T-helper 2 cell (primary cell): ENCODE measurements at places on chromosomes 4 and X.
A peak's percentile ranks its signal among the peaks of the same experiment; 100 is the strongest.

DNA sequence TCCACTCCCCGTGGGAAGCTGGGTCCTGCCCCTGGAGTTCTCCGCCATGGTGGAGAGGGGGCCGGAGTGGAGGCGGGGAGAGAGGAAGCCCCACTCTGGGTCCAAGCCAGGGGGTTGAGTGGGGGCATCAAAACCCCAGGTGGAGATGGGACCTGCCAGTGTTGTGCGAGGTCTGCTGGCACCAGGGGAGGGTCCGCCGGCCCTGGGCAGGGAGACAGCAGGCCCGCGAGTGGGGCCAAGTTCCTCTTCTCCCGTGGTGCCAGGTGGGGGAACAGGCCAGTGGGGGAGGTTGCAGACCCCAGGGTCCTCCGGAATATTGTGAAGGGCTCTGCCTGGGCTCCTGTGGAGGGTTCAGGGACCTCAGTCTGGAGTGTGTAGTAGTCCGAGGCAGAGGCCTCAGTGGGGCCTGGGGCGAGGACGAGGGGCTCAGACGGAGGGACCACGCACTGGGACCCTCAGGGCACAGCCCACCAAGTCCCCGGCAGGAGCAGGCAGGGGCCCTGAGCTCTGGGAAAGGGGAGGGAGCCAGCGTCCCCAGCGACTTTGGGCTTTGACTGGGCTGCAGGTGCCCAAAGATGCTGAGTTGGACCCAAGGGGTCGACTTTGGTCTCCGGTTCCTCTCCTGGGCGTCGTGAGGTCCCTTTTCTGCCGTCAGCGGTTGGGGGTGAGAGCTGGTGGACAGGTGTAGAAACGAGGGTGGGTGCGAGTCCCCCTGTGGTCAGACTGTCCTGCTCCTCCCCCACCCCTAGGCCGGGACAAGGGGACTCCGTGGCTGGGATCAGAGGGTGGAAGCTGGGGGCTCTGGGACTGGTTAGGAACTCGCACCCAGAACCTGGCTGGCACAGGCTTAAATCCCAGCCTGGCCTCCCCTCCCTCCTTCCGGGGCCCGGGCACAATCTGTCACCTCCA, 43.8 kb upstream of the NKX1-1 start:
- no peak for DNase-seq

- peak; percentile 99 for DNase-seq
Measured at GRCh38 chrX:48937054-48937907, 18.5 kb upstream of the PIM2 start.

DNA sequence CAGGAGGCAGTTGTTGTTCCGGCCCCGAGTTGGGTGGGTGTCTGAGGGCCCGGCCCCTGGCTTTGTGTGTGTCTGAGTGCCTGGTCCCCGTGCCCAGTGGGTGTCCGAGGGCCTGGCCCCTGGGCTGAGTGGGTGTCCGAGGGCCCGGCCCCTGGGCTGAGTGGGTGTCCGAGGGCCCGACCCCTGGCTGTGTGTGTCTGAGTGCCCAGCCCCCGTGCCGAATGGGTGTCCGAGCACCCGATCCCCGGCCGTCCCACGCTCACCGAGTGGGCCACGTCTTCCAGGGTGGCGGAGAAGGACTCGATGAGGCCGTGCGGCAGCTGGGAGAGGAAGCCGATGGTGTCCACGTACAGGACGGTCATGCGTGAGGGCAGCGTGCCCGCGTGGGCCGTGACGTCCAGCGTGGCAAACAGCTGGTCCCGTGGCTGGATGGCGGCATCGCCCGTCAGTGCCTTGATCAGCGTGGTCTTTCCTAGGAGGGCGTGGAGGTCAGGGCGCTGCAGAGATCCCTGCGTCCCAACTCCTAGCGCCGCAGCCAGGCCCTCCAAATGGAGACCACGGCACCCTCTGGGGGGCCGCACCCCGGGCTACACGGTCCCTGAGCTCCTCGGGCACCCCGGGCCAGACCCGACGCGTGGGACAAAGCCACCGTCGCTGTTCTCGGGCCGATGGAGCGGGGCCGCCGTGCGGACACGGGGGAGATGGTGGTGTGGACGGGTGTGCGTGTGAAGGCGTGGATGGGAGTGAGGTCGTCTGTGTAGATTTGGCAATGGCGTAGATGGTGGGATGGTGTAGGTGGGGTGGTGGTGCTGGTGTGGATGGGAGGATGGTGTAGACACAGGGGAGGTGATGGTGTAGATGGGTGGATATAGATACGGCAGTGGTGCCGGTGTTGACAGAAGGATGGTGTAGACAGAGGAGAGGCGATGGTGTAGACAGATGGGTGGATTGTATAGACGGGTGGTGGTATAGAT, 7.2 kb downstream of the GTPBP6 start:
- DNase-seq, result no peak

DNA sequence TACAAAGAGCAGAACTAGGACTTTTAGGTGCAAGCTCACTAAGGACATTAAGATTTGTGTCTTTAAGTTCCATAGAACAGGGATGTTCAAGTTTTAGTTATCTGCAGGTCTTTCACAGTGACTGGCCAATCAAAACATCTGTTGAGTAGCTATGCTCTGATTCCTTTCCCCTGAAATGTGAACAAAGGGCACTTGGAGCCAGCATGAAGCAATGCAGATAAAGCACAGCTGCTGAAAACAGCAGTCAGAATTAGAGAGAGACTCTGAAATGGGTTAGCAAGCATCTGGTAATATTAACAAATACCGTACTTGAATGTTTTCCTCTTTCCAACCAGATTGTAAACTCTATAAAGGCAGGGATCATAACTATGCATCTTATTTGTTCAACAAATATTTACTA, 276.9 kb downstream of the RAB28 start:
- no peak for DNase-seq

GRCh38 chr4:54228056-54228527, 1.0 kb upstream of the PDGFRA start:
- DNase-seq, result peak; percentile 42

DNA sequence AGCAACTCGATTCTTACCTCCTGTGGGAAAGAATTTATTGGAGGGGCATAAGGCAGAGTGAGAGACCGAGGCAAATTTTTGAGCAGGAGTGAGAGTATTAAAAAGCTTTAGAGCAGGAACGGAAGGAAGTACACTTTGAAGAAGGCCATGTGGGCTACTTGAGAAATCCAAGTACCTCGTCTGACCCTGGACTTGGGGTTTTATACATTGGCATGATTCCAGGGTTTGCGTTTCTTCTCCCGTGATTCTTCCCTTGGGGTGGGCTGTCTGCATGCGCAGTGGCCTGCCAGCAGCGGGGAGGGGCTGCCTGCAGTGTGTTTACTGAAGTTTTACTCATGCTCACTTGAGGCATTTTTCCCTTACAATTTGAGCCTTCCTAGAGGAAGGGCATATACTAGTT, 3.4 kb downstream of the GALNT7 start:
- no peak for DNase-seq

DNA sequence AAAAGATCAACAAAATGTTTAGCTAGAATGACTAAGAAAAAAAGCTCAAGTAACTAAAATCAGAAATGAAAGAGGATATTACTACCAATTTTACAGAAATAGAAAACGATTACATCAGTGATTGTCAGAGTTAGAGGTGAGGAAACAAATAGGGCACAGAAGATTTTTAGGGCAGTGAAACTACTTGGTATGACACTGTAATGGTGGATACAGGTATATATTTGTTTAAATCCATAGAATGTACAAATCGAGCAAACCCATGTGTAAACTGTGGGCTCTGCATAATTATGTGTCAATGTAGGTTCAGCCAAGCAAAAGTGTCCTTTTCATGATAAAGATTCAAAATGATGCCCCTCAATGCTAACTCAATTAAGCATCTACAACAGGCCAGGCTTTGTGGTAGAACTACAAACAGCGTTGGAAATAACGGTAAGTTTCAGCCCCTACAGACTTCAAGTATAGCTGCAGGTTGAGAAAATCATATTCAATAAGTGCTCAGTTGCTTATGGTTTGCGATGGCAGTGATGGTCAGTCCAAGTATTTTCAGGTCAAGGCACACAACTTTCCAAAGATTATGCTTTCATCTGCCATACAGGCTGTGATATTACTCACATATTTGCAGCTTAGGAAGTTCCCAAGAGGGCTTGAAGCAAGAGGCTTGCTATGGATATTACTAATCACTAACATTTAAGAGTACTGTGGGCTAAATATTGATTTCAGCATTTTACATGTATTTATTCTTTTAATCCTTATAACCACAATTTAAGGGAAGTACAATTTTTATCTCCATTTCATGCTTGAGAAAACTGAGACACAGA, 158.6 kb downstream of the TET2 start:
- no peak for DNase-seq

GRCh38 chrX:5870238-5870637, 358.4 kb downstream of the NLGN4X start:
- no peak for DNase-seq

GRCh38 chrX:338836-339400, 20.3 kb upstream of the GTPBP6 start:
- DNase-seq, result no peak

DNA sequence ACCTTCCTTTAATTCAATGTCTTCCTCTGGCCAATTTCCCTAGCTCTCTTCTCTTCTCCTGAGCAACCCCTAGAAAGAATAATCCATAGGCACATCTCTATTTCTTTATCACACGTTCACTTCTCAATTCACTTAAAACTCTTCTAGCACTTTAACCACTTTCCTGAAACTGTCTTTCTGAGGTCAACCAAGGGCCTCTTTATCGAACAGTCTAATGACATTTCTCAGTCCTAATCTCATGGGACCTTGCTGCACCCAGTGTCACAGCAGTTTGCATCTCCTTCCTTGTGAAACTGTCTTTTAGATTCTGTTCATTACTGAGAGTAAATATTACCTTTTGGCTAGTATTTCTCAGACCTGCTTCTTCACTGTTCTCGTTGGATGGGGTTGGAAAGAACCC, 285.3 kb upstream of the RASGEF1B start:
- DNase-seq, result no peak

DNA sequence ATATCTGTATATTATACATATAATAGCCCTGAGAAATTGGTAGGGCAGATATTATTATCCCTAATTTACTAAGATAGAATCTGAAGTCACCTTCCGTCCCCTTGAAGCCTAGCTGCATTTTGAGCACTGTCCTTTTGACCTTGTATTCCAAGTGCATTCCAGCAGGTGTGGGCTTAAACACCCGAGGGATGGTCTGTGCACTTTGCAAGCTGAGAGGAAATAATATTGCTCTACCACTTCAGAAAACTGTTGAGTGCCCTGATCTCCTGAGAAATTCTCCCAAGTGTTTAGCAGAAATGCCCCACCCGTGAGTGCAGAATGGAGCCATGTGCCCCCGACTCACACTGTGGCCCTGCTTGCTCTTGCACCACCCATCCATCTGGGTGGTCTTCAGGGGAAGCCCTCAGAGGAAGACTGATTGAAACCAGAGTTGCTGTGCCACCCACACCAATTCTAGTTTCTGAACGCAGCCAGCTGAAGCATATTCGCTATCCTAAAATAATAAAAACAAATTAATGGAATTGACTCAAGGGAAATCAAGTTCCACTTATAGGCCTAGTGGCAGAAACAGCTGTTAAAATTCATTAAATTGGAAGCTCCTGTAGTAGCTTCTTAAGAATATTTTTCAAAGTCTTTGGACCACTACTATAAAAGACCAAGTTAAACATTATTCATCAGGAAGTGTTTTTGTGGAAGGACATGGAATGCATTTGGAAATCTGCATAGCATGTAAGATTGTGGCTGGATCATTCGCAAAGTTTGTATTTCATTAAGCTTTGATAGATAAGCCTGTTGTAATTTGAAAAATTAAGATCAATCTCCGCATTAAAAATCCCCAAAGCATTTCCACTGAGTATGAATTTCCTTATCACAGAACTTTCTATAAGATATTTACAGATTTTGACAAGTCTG, 41.3 kb upstream of the PRKG2 start:
- no peak for DNase-seq

GRCh38 chr4:118680808-118681207, 4.4 kb upstream of the METTL14 start:
- DNase-seq, result no peak

DNA sequence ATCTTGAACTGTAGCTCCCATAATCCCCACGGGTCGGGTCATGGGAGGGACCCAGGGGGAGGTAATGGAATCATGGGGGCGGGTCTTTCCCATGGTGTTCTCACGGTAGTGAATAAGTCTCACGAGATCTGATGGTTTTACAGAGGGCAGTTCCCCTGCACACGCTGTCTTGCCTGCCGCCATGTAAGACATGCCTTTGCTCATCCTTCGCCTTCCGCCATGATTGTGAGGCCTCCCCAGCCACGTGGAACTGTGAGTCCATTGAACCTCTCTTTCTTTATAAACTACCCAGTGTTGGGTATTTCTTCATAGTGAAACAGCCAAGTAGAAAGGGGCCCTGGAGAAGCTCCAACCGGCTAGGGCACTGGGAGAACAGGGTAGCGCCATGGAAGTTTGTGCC, 12.3 kb downstream of the CTAG1A start:
- no peak for DNase-seq

DNA sequence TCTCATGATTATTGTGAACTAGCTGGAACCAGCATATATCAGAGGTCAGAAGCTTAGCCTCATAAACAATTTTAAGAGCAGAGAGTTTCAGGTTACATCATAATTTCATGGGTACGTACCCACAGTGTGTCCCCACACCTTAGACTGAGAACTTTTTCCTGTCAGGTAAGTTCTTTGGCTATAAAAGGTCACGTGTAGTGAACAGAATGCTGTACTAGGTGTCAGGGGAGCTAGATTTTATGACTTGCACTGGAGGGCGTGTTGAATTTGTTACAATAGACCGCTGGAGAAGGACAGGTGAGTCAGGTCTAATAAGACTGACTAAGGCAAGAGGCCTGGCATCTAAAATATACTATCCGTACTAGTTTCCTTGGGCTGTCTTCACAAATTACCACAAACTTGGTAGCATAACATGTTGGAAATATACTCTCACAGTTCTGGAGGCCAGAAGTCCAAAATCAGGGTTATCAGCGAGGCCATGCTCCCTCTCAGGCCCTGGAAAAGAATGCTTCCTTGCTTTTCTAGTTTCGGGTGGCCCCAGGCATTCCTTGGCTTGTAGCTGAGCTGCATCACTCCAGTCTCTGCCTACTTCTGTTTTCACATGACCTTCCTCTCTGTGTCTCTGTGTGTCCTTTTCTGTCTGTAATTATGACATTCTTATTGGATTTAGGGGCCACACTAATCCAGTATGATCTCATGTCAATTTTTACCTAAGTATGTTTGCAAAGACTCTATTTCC, 512.0 kb upstream of the NR3C2 start:
- DNase-seq, result no peak

- DNase-seq, result no peak
Measured at GRCh38 chrX:71489540-71489939, 43.4 kb upstream of the OGT start.

DNA sequence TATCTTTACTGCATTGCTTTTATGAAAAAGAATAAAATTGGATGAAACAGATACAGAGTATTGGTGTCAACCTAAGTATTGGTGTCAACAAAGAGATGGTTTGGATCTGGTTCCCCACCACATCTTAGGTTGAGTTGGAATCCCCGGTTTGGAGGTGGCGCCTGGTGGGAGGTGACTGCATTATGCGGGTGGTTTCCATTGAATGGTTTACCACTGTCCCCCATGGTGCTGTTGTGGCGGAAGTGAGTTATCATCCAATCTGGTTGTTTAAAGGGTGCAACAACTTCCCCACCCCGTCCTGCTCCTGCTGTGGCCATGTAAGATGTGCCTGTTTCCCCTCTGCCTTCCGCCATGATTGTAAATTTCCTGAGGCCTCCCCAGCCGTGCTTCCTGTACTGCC, 52.8 kb upstream of the CD99 start:
- DNase-seq, result no peak
